ENCODE measurements at places on chromosomes 7 and 10. TPM values are rescaled to one million over a fixed set of nuclear protein-coding genes. Genes with fewer than 3 reads are reported as not detected.

The MMD2 gene
- not detected for total RNA-seq

The HOXA3 gene
- total RNA-seq, result 2.1 TPM

The UCMA gene
- total RNA-seq, result not detected

The GAD2 gene
- not detected for total RNA-seq

The TSPAN12 gene
- total RNA-seq, result 0.70 TPM

The BHLHA15 gene
- 6.1 TPM for total RNA-seq

The MNX1 gene
- total RNA-seq, result 3.6 TPM

The EGR2 gene
- 0.11 TPM for total RNA-seq

The ABCB4 gene
- total RNA-seq, result 10.8 TPM

The PTPRE gene
- total RNA-seq, result not detected

Measured in HepG2 (cell line).